ENCODE measurements at places on chromosomes 1 and 21.

DNA sequence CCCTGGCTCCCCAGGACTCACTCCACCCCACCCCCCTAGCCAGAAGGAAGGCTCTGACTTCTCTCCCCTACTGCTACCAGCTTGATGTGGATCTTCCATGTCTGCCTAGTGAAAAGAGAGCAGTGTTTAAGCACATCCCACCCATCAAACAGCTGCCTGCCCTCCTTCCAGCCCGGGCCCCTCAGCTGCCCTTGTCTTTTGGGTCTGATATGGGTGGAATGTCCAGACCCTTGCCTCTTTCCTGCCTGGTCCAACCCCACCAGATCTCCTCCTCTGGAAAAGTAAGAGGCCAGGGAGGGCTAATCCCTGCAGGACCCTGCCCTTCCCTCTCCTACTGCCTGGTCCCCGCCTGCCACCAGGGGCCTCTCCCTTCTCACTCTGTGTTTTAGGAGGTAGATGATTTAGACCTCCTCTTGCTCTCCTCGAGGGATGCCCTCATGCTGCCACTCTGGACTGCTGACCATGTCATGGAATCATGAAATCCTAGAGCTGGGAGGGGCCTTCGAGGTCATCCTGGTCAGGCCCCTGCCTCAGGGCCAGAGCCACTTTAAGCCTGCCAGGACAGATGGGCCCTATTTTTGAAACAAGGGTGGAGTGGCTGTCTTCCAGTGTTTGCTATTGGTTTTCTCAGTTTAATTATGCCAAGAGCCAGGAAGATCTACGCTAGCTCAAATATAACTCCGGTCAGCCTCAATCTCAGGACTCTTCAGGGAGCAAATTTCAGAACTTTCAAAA, 15.8 kb upstream of the HSPG2 start:
- no peak for DNase-seq

- DNase-seq, result no peak
These were observed 21.6 kb upstream of the ABCA4 start for GRCh38 chr1:94142583-94142982.

GRCh38 chr1:182580736-182581135, 8.3 kb downstream of the RNASEL start:
- DNase-seq, result no peak

- no peak for DNase-seq
These were observed 131.0 kb downstream of the DMRTA2 start for GRCh38 chr1:50292276-50292675.

DNA sequence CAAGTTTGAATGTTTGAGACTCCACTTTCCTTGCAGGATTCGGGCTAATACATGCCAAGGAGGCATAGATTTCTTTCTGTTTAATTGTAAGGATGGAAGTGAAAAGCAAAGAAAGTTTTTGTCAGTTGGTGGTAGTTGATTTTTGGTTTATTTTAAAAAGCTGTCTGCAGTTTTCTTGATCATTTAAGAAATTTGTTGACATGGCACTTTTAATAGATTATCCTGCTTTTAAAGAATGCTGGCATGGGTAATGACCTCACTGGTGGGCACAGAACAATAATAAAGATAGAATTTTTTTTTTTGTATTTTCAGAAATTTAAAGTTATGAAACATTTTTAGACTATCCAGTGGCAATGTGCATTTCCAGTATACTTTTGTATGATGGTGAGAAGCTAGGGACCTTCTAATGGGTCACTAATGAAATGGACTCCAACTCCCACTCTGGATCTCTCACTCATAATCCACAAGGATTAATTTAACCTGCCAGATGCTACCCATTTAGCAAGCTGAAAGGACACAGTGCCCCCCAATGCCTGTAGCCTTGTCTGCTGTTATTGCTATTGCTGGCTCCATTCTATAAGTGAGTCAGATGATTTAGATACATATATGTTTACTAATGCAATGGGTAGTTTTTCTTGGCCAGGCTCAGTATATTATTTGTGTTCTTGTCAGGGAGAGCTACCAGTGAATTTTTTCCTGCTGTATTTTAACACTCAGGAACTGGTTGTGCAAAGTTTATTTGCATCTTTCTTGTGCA, 190.2 kb upstream of the SGIP1 start:
- no peak for DNase-seq

DNA sequence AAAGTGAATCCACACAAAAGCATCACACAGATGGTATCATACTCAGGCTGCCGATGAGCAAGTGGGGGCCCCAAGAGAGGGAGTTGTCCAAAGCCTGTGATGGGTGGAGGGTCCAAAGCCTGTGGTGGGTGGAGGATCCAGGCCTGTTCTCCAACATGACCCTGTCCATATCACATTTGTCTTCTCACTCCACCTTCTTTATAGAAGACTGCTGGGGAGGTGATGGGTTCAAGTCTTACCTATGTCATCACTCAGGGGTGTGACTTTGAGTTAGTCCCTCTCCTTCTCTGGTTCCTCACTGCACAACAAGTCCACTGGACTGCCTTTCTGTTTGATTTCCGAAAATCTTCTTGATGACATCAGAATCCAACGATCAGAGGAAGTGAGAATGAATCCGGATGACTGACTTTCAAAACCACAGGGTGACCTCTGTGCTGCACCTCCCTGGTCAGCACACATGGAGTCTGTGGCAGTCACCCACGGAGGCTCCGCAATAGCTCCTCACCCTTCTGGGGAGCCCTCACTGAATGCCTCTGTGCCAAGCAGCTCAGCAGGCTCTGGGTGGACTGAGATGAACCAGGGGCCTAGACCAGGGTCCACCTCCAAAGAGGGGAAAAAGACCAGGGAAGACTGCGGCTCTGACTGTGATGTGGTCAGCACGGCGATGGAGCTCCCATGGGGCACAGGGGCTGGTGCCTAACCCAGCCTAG, 166.8 kb downstream of the HIVEP3 start:
- no peak for DNase-seq

GRCh38 chr1:27509127-27510080, 19.4 kb upstream of the WASF2 start:
- no peak for DNase-seq

- DNase-seq, result no peak
These were observed 72.6 kb downstream of the TENT5C start for GRCh38 chr1:117678246-117678977.

GRCh38 chr1:42945164-42945563, 13.5 kb downstream of the SLC2A1 start:
- no peak for DNase-seq

DNA sequence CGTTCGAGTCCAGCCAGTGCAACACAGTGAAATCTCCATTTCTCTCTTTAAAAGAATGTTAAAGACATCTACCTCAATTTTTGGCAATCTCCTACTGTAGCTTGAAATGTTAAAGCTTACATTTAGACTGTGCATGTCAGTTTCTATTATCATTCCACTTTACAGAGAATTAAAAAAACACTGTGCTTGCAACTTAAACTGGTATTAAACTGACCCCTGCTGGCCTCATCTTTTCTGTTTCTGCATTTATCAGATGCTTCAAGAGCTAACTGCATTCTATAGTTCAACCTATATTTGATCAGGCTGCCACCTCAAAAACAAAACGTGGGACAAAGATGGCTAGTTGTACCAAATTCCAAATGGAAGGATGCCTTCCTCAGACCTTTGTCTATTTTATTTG, 226.5 kb downstream of the SMYD3 start:
- DNase-seq, result no peak

GRCh38 chr1:152397474-152397873, 16.6 kb downstream of the CRNN start:
- DNase-seq, result no peak

DNA sequence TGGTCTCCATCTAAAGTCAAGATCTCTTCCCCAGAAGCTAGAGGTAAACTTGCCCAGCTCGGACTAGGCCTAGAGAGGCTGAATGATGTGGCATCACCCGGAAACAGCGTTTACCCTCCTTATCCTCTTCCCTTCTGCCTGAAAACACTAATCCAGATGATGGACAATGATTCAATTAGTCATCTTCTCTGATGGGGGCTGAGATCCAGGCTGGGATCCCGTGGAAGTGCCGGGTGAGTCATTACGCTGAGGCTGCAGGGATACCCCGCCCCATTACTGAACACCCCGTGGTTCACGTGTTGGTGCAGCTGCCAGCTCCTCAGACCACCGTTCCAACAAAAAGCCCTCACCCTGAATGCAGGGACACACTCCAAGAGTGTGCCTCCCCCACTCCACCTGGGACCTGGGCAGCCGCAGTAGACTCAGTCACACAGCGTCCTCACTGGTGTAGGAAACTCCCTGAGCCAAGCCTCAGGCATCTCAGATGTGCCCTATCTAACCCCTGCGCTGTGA, 2.0 kb downstream of the S100A6 start:
- DNase-seq, result no peak

DNA sequence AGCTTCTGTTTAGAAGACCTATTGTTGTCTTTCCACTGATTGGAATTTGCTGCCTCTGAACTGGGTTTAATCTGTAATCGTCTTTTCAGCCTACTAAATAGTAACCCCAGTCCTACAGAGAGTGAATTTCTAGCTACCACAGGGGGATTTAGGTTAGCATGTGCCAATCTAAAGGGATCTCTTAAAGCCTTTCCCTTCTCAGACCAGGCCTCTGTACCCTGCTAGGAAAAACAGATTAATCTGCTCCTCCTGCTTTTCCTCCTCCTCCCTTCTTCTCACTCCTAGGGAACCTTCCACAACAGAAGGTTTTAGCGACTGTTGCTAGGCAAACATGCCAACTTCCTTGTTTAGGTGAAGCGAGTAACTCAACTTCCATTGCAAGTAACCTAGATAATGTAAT, 1.3 kb upstream of the RC3H1 start:
- DNase-seq, result peak; percentile 48

- DNase-seq, result no peak
These were observed 54.0 kb downstream of the TNR start for GRCh38 chr1:175689396-175689795.

DNA sequence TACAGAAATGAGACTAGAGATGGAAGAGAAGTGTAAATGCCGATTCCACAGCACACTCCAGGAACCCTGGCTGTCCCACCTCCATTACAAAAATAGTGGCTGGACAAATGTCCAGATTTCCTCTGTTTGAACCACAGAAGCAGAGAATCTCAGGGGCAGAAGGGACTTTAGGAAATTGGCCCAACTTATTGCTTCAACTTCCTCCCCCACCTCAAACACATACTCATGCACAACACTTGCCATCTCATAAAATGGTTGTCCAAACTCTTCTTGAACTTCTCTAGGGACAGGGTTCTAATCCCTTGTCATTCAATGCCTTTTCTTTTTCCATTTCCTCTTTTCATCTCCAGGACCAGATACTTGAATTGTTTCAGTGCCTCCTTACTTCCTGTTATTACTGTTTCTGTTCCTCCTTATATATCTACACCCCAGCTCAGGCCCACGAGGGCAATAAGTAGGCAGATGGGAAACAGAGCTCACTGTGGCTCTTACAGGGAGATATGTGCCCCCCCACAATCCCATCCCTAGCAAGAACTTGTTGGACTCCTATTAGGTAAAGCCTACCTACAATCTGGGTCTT, 8.5 kb upstream of the B4GALT3 start:
- DNase-seq, result no peak

DNA sequence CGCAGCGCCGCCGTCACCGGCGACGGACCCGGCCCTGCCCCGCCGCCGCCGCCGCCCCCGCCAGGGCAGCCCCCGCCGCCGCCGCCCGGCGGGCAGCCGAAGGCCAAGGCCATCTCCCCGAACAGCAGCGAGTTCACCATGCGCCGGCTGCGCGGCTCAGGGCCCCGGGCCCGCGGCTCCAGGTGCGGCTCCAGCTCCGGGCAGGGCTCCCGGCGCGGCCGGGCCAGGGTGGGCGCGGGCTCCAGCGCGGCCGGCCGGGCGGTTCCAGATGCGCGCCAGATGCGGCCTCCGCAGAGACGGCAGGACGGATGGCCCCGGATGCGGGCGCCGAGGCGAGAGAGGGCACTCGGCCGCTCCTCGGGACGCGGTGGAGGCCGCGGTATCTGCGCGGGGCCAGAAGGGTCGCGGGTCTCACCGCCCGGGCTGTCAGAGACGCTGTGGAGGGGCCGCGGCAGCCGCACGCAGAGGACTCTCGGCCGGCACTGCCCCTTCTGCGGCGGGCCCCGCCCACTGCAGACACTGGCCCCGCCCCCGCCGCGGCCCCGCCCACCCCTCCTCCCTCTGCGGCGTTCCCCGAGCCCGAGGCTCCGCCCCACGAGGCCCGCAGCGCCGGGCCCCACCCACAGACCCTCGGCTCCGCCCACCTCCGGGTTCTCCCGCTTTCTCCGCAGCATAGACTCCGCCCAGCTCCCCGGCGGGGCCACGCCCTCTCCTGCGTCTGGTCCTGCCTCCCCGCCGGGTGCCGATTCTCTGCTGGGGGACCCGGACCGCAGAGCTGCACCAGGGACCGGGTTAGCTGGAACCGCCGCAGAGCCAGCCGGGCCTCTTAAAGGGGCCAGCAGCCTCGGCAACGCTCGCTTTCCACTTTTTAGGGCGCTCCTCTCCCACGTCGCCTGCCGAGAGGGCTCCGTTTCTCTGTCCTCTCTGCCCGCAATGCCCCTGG, at the start of gene IFFO2:
IFFO2 (minus strand) TSS at position 484 of the 943 bp plus-strand sequence; CDS start at position 140, 344 bp downstream.
- peak; percentile 99 for DNase-seq

DNA sequence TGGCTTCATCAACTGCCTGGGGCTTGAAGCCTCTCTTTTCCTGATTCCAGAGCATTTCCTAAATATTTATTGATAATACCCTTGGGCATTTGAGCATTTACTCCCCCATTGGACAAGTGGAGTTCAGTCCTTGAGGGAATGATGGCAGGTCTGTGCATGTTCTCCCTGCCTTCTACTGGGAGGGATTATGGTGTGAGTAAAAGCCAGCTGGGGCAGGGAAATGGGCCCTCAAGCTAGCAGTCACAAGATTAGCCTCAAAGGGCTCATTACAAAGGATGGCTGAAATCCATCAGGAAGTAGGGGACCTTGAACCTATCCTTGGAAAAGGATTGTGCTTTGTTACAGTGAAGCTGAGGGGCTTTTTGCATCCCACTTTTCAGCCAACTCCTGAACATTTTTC, 24.2 kb upstream of the OSBPL9 start:
- peak; percentile 18 for DNase-seq

GRCh38 chr1:166029196-166029945, 137.4 kb downstream of the FAM78B start:
- no peak for DNase-seq

DNA sequence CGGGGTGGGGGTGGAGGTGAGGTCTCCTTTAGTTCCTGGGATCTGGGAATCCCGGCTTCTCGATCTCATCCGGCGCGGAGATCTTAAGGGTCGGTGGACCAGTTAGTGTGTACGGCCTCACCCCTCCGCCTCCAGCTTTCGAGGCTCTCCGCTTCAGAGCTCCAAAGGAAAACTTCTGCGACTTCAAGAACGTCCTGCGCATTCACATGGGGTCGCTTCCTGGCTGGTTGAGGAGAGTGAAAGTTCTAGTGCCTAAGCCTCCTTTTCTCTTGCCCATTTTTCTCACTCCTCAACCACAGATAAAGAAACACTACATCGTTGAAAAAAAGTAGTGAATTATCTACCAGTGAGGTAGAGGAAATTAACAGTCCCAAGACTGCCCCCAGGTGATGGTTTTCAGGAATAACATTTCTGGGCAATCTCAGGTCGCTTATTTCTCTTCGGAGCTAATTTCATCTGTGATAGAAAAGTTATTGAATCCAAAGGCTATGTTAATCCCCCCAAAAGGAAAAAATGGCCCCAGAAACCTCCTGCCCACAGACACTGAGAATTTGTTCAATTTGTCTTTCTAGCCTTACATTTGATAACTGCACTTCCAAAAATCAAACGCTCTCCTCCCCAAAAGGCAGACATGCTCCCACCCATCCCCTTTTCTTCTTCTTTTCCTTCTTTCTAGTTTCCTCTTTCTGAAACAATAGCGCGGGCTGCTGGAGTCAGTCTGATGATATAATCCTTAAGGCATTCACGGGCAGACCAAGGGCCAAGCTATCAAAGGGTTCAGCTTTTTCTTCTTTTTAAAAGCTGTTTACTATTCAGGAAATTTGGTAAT, 20.6 kb upstream of the TBX15 start:
- peak; percentile 59 for DNase-seq
